ENCODE measurements at places on chromosomes 1 and 21.

GRCh38 chr1:109495738-109496137 is 1.8 kb downstream of the CYB561D1 start:
- DNase-seq = no peak

GRCh38 chr1:23394181-23394580 is 24.5 kb upstream of the ZNF436 start:
- DNase-seq = no peak

- no peak for DNase-seq
Observed at GRCh38 chr1:58855274-58856165, 71.7 kb upstream of the JUN start.

DNA sequence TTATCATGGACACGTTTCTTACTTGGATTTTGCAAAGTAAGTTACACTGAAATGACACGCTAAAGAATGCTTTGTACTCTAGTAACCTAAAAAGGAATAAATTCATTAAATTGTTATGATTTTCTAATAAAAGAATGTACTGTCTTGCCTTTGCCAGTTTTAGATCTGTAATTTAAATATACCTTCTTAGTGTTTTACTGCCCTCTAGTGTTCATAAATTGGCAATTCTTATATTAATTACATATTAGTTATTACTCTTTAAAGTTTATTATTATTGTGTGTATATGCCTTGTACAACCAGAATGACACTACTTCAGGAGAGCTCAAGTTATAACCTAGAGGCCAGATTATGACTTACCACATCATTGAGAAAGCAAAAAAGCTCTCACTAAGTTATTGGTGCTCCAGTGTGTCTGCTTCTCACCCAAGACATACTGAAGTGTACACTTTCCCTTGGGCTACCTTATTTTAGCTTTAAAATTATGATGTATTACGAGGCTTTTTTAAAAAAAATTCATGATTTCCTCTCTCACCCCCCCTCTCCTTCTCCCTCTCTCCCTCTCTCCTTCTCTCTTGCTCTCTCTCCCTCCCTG is 169.9 kb downstream of the HS2ST1 start:
- no peak for DNase-seq

GRCh38 chr1:68230901-68231626 is 1.3 kb downstream of the WLS start:
- no peak for DNase-seq

DNA sequence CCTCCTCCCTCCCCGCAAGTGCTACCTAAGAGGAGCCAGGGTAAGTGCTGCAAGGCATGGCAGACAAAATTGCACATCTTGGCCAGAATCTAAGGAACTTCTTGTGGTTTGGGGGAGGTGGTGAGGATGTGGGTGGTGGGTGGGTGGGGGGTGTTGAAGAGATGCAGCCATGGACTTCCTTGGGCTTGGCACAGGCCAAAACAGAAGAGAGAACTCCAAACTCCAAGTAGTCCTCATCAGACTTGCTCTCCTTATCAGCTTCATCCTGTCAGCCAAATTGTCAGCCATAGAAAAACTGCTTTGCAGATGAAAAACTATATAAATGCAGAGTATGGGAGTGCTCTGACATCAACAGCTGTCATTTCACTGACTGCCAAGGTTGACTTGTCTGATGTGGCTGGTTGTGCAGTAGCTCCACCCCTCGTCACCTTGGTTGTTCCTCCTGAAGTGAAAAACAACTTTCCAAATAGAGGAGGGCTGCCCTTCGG is 7.1 kb downstream of the AMIGO1 start:
- no peak for DNase-seq

DNA sequence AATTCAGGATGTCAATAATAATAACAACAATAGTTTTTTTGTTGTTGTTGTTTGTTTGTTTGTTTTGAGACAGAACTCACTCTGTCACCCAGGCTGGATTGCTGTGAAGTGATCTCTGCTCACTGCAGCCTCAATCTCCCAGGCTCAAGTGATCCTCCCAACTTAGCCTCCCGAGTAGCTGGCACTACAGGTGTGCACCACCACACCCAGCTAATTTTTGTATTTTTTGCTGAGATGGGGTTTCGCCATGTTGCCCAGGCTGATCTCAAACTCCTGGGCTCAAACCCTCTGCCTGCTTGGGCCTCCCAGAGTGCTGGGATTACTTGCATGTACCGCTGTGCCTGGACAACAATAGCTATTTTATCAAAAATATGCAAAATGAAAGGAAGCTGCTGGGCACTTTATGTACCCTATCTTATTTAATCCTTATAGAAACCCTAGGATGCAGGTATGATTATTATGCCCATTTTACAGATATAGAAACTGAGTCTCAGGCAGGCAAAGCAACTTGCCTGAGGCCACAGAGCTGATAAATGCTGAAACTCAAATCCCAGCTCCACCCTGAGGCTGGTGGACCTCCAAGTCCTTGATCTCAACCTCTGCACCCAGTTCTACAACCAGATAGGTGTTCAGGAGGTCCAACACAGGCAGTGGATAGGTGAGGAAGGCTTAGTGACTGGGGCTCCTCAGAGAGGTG is 57.4 kb upstream of the CTPS1 start:
- no peak for DNase-seq

- DNase-seq = no peak
Observed at GRCh38 chr1:215526147-215526845, 40.8 kb upstream of the KCTD3 start.

DNA sequence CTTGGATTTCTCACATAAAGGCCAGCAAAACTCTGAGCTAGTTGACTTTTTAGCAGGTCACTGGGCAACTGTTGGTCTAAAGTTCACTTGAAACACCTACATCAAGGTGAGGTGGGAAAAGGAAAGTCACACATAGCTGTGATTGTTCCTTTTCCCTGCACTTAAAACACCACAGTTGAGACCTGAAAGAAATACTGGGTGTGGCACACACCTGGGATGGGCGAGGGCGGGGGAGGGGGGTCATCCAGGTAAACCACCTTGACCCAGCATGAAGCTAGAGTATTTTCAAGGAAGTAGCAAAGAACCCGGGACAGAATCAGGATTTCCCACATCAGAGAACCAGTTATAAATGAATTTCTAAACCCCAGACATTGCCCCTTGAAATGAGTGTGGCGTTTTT is 26.4 kb downstream of the ZNF697 start:
- no peak for DNase-seq

GRCh38 chr1:106699433-106699832 is 357.0 kb upstream of the PRMT6 start:
- no peak for DNase-seq

DNA sequence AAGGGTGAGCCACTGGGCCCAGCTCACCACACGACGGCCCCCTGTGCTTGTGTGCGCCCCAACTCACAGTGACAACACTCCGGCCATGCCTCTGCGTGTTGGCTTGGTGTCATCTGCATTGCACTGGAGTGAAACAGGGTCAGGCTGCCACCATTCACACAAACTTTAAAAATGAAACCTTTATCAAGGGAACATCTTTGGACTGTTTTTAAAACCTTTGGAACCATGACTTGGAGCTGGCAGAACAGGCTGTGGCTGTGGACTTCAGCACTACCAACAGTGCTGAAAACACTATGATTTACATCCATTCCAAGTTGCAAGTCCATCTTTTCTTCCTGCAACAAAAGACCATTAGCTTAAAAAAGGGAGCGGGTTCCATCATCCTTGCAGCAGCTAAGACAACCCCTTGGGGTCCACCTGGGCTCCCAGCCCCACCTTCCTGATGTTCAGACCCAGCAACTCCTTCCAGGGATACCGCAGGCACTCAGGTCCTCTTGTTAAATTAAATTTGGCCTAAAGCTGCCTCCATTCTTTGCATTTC is 25.6 kb downstream of the POFUT2 start:
- DNase-seq = no peak

GRCh38 chr1:89953131-89953626 is 41.7 kb upstream of the ZNF326 start:
- DNase-seq = peak; percentile 22

- no peak for DNase-seq
Observed at GRCh38 chr21:27564684-27565301, 597.9 kb upstream of the ADAMTS5 start.

- no peak for DNase-seq
Observed at GRCh38 chr1:63674865-63675419, 81.7 kb downstream of the PGM1 start.

DNA sequence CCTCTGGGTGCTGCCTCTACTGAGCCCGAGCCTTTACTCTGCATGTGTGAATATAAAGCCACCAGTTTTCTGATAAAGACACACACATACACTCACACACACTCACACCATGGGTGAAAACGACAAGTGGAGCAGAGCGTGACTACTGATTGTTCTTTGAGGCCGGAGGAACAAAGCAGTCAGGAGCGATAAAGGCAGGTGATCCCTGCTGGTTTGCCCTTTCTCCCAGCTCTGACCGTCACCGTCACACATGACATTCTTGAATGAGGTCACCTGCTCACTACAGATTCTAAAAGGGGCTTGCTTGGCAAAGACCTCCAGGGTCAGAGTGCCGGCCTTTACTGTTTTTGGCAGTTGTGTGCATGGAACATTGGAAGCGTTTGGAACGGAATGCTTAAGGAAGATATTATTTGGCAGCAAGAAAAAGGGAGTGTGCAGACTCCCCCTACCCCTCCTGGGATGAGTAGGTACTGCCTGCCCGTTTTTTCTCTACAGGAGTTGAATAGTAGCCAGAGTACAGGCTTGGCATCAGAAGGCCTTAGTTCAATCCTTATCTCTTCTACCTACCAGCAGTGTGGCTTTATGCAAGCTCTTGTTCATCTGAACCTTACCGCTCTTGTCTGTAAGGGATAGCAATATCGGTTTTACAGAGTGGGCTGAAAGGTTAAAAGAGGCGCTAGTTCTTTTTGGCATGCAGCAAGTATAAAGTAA is 79.7 kb downstream of the PBX1 start:
- DNase-seq = no peak

DNA sequence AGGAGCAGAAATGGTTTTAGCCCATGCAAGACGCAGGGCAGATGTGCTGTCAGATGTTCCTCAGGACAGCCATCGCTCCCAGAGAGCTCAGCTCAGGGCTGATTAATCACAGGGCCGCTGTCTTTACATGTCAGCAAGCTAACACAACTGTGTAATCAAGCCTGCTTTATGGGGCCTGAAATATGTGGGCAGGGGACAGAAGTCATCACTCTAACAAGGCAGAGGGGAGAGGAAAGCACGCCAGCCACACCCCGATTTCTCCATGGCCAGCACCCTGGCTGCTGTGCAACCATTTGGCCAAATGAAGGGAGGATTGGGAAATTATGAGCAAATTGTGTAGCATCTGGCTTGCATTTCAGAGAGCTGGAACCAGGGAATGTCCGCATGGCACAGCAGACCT is 368.8 kb downstream of the NPHP4 start:
- DNase-seq = no peak

DNA sequence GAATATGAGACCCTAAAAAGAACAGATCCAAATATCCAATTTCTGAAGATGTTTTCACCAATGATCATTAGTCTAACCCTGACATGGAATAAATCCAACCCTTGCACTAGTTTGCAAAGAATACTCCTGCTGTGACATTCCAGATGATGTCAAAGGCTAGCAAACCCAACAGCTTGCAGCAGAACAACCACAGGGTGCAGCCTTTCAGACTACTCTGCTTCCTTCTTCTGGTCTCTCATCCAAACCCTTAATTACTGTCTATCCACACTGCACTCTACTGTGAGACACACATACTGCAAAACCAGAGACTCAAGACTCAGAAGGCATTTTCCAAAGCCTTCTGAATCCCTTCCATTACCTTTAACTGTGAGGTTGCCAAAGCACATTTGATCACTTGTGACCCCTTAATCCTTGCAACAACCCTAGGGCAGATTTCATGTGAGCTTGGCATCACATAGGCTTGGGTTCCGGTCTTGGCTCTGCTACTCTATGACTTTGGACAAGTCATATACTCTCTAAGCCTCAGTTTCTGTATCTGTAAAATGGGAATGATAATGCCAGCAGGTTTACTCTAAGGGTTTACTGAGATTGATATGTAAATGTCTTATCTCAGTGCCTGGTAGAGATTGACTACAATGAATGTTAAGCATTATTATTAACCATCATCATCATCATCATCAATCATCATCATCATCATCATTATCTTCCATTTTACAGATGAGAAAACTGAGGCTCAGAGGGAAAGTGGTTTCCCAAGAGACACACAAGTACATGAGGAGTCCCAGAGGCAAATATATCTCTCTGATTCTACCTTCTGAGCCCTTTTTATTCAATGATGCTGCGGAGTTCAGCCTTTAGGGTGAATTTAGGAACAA is 94.5 kb downstream of the SYF2 start:
- DNase-seq = no peak

GRCh38 chr1:29197590-29197924 is 15.9 kb upstream of the SRSF4 start:
- DNase-seq = peak; percentile 33

- no peak for DNase-seq
Observed at GRCh38 chr1:224411766-224412165, 22.8 kb downstream of the WDR26 start.

GRCh38 chr21:44058652-44058964 is 46.5 kb downstream of the TRAPPC10 start:
- DNase-seq = no peak

DNA sequence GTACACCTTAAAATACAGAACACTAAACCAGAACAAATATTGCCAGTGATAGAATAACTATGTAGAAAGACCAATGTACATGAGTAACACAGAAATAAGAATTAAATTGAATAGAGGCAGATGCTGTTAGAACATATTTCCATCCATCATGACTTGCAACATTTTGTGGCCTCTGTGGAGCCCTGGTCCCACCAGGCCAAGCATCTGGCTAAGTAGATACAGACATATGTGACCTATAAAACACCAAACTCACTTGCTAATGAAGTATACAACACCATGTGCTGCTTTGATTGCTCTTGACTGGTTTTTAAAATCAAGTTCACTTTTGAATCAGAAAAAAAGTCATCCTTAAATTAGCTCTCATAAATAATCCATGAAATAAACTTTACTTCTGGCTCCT is 20.5 kb downstream of the SLC19A2 start:
- DNase-seq = no peak

GRCh38 chr1:212415107-212415841 is 588 bp upstream of the PACC1 start:
- DNase-seq = no peak

GRCh38 chr1:177959811-177960515 is 9.9 kb downstream of the SEC16B start:
- DNase-seq = no peak

- no peak for DNase-seq
Observed at GRCh38 chr1:82597649-82598048, 796.9 kb downstream of the ADGRL2 start.

DNA sequence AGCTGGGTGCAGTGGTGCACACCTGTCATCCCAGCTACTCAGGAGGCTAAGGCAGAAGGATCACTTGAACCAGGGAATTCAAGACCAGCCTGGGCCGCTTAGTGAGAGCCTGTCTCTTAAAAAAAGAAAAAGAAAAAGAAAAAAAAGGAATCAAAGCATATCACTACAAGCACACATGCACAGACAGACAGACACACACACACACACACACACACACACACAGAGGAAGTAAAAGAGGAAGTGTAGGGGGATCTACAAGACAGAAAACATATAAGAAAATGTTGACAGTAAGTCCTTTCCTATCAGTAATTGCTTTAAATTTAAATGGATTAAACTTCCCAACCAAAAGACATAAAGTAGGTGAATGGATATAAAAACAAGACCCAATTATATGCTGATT is 180.3 kb downstream of the FAF1 start:
- DNase-seq = no peak

- DNase-seq = no peak
Observed at GRCh38 chr1:96508233-96508632, 213.4 kb upstream of the PTBP2 start.

- no peak for DNase-seq
Observed at GRCh38 chr1:193251950-193252349, 65.5 kb upstream of the B3GALT2 start.
